ENCODE measurements at places on chromosomes 7 and 10.

GRCh38 chr7:112985377-112985987 lies 101.1 kb downstream of the GPR85 start:
- peak; percentile 23 for DNase-seq

DNA sequence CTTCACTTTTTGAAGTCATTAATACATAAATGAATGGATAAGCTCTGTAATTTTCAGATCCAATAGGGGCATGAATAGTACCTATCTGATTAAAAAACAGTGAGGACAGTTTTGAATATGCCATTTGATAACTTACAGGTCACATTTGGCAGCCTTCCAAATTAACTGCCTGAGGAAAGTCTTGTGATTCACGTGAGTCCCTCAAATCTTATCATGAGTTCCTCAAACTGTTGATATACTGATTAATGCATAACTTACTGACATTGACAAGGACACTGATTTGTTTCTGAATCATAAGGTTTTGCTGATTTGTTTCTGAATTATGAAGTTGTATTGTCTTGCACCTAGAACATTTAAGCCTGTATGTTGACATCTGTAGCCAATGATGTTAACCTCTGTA lies 55.1 kb downstream of the ANKMY2 start:
- DNase-seq: no peak

- DNase-seq: no peak
Measured at GRCh38 chr10:43926875-43927406, 278.3 kb upstream of the ZNF32 start.

- DNase-seq: peak; percentile 67
Measured at GRCh38 chr10:17645621-17646345, 1.8 kb downstream of the STAM start.

DNA sequence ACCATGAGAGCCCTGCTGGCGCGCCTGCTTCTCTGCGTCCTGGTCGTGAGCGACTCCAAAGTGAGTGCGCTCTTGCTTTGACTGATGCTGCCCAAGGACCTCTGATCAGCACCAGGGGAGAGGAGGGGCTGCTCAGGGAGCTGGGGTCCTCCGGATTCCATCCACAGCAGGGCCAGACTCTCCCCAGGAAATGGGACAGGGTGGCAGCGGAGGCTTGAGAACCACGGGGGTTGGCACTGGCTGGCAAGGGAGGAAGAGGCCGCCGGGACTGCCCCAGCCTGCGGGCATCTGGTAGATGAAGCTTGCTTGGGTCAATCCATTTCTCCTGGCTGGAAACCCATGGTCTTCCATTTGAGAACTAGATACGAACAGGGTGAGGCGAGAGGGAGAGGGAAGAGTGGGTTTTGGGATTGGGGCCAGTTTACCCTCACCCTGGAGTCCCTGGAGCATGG lies 647 bp downstream of the PLAU start:
- DNase-seq: peak; percentile 79

GRCh38 chr7:156998988-156999957 lies 11.2 kb downstream of the MNX1 start:
- DNase-seq: no peak

DNA sequence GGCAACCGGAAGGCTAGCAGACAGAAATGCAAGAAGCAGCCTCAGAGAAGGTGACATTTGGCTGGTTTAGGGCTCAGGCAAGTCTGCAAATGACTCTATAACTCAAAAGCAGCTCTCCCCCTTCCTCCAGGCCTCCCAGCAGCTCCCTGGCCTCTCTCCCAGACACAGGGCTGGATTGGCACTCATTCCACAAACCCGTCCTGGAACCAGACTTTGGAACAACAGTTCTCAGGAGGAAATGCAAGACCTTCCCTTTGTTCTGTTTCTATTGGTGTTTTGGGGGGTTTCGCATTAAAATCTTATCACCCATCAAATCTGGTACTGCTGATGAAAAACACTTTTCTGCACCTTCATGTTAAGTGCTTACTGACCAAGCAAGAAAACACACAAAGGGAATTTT lies 40.3 kb upstream of the EFCAB10 start:
- no peak for DNase-seq

GRCh38 chr10:78657163-78657861 lies 411.5 kb upstream of the ZMIZ1 start:
- peak; percentile 99 for DNase-seq

DNA sequence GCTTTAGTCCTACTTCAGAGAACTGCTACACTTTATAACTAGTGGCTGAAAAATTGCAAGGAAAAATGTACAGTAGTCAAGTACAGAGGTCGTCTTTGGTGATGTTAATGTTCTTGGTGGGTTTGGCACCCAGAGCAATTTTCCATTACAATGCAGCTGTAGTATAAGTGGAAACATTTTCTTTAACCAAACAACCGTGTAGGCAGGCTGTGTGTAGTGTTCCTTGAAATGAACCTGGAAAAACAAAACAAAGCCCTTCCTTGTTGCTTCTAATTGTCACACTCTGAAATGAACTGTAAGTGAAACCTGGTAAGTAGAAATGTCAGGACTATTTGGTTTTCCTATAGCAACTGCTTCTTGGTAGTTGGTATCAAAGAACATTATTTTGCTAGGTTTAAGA lies 256.9 kb downstream of the MDFIC start:
- no peak for DNase-seq

DNA sequence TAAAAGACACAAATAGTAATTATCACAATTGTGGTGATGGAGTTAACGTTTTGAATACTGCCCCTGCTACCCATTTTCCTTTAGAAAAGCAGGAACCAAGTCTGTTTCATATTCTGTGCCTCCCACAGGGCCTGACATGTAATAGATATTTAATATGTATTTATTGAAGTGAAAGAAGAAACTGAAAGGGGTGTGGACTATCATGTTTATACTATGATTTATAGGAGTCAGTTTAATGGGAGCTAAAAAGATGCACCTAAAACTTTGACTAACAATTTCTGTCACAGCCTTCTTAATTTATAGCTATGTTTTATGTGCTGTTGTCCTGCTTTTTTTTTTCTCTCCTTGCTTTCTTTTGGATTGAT lies 24.1 kb upstream of the BHLHA15 start:
- no peak for DNase-seq

DNA sequence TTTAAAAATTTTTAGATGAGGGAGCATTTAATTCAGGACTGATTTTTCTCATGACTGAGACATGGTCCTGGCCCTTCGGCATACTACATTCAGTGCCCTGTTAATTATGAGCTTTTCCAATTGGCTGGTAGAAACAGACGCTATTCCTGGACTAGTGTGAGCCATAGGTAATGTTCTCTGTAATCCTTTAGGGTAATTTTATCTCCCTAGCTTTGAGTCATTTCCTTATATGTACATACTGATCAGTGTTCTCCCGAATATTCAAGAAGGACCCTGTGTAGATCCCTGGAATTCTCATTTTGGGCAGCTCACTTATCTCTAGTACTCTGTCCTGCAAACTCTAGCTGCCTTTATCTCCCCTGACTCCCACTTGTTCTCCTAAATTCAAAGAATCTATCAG lies 92.6 kb upstream of the NPY start:
- DNase-seq: no peak

GRCh38 chr10:31147210-31147608 lies 115.5 kb upstream of the ZNF438 start:
- peak; percentile 74 for DNase-seq

DNA sequence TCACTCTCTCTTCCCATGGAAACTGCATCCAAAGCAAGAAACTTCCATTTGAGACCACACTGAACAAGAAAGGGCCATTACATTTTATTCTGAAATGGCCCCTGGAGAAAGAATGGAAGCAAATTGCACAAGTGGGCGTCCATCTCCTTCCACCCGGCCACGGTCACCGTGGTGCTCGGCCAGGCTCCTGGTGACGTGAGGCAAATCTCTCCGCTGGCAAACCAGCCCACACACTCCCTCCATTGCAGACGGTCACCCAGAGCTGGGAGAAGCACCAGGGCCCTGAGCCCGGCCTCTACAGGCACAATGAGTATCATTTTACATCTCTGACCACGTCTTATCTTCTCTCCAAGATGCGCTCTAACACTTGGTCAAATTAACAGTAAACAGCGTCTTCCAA lies 126.1 kb upstream of the FAM20C start:
- DNase-seq: no peak

DNA sequence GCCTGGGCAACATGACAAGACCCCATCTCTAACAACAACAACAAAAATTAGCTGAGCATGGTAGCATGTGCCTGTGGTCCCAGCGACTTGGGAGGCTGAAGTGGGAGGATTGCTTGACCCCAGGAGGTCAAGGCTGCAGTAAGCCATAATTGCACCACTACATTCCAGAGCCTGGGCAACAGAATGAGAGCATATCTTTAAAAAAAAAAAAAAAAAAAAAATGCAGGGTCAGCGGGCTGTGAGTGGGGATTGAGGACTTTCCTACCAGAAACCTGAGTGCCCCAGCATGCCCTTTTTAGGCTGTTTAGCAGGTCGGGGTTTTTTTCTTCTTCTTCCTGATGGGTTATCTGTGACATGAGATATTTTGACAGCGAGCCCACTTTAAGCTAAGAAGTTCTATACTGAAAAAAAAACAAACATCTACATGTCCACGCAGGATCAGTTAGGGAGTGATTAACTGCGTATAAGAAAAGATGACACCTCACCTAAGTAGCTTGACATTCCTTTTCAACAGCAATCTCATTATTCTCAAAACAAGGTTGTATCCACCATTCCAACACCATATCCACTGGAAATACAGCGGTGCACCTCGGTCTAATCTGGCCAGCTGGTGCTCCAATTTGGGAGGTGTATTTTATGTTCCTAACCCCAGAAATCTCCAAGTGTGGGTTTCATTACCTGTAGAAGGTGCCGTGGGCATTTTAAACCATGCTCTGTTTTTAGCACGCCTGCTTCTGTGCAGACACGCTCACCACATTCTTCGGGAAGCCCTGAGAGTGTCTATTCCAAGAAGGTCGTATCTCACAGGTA lies 13.8 kb upstream of the RFC2 start:
- no peak for DNase-seq

GRCh38 chr10:3668276-3668965 lies 116.6 kb downstream of the KLF6 start:
- no peak for DNase-seq

- no peak for DNase-seq
Measured at GRCh38 chr10:5034588-5034987, 30.9 kb upstream of the AKR1C2 start.

- peak; percentile 17 for DNase-seq
Measured at GRCh38 chr7:93205046-93205445, 21.2 kb downstream of the HEPACAM2 start.

DNA sequence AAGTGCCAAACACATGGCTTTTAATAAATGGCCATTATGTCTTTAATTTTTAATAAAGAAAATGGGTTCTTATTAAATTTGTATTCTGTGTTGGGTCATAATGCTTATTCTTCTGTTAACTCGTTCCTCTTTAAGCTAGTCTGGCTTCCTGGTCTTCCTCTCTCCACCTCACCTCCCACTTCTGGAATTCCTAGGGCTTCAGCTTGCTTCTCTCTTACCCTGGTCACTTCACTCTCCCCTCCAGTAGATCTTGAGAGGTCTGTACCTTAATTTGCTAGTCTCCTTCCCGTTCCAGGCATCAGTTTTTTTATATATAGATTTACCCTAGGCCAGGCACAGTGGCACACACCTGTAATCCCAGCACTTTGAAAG lies 111.2 kb downstream of the RALA start:
- DNase-seq: no peak

DNA sequence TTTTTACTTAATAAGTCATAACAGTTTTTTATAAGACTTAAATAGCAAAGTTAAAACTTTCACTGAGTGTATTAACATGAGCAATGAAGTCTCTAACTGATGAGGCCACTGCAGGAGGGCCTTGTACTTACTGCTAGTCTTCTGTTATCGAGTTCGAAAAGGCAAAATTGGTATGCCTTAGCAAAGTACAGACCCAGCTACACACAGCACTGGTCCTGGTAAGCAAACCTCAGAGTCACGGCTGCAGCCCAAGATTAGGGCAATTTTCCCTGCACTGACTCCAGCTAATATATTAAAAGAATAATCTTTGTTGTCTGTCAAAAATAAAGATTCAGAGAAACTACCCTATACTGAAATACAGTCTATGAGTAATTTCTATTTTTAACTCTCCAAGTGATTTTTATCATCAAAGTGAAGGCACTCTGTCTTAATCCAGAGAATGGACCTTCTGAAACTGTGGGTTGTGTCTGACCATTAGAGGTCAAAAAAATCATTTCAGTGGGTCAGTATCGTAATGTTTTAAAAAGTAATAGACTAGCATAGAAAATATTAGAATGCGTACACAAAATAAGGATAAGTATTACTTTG lies 85.7 kb downstream of the HBP1 start:
- DNase-seq: no peak

GRCh38 chr10:29613791-29614190 lies 21.0 kb downstream of the SVIL start:
- no peak for DNase-seq

DNA sequence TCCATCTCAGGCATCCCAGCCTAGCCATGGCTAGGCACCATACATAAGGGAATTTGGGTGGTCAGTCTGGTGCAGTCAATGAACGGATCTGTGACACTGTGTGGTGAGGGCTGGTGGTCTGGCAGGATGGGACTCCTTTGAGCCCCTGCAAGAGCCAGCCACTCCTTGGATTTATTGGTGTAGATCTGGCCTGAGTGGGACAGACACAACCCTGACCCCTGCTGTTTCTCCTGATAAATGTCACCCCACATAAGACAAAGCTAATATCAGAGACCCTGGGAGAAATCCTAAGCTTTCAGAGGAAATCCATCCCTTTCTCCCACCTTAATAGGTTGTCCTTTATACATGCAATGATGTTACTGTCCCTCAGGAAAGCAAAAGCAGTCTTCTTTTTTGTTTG lies 2.3 kb downstream of the FBXO24 start:
- DNase-seq: peak; percentile 36

DNA sequence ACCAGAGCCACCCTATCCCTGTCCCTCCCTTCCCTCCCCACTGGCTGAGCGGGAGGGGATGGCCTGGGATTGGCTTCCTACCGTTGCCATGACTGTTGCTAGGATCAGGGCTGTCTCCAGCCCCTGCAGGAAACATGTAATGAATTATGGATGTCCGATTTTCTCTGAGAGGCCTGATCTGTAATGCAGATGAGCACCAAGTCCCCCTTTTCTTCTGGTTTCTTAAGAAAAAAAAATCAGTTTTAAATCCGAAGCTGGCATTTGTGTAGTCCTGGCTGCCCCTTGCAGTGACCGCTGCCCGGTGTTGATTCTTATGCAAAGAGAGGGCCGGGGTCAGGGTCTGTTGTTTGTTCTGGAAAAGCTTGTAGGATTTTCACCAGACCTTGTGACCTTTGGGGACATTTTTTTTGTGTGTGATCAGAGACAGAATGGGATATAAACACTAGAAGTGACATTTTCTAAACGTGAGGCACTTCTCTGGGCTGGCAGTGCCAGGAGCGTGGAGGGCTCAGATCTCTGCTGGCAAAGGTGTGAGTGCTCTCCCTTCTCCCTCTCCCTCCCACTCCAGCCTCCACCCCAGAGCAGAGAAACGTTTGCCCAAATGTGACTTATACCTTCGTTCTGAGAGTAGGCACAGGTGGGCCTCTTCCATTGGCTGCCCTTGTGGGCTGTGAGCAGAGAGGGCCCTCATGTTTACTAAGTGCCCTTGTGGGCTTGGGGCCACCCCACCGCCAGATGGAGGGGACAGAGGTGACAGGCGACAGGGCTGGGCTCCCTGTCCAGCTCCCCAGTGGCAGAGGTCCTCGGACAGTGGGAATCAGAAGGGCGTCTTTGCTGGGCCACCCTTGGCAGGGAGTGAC lies 127.5 kb downstream of the DNAJB6 start:
- DNase-seq: no peak

Measured in PC-3 (cell line).